Smooth muscle cell of trachea (primary cell): ENCODE measurements at places on chromosomes 1 and 21. TPM values are rescaled to one million over a fixed set of nuclear protein-coding genes. Genes with fewer than 3 reads are reported as not detected.

The PRAMEF18 gene
- not detected in 2 replicates for total RNA-seq

The LCE2C gene
- not detected in 2 replicates for total RNA-seq

The DPYD gene
- 86.5 and 116 TPM in 2 replicates for total RNA-seq

The SYT14 gene
- 4.1 and 8.1 TPM in 2 replicates for total RNA-seq

The SPRR2A gene
- not detected in 2 replicates for total RNA-seq
